ENCODE measurements at places on chromosomes 5 and 9.
A peak's percentile ranks its signal among the peaks of the same experiment; 100 is the strongest.

DNA sequence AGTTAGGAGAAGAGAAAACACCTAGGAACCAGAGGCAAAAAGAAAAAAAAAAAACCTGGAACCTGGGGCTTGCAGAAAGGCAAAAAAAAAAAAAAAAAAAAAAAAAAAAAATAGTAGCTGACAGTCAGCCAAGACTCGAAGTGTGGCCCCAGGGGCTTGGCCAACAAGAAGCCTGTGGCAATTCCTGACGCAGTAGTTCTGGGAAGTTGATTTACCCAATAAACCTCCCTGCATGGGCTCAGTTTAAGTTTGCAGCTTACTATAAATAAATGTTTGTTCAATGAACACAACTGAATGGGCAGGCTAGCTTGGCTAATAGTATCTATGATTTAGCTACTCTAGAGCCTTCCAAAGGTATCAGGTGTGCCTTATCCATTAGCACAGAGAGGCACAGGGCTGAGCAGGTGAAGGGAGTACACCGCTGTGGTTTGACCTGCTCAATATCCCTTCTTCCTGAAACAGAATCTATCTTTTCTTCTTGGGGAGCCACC lies 21.3 kb upstream of the GLRX start:
- no peak for DNase-seq

- no peak for DNase-seq
Observed at GRCh38 chr5:16497546-16497945, 31.9 kb upstream of the ZNF622 start.

GRCh38 chr9:131854896-131855613 lies 115.2 kb upstream of the RAPGEF1 start:
- DNase-seq, result no peak

DNA sequence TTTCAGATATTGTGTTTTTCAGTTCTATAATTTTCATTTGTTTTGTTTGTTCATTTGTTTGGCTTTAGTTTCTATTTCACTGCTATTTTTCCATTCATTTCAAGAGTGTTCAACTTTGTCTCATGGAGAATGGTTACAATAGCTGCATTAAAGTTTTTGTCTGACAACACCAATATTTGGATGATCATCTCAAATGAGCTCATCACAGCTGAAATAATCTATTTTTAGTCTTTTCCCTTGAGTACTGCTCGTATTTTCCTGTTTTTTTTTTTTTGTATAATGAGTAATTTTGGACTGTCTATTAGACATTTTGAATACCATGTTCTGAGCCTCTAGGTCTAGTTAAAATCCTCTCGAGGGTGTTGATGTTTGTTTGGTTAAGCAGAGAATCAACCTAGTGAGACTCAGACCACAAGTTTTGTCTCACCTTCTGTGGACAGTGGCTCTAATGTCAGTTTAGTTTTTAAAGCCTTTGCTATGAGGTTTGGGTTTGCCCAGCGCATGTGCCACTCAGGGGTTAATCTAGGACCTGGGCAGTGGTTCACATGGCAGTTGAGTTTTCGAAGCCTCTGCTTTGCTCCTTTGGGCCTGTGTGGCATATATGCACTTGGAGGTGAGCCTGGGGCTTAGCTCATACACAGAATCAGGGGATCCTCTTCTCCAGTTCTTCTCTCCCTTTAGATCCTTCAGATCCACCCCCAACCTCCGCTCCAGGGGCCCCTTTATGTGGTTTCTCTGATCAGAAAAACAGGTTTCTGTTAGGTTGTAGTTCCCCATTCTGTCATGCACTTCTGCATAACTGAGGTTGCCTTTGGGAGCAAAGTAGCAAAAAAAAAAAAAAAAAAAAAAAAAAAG lies 79.8 kb downstream of the ARSB start:
- no peak for DNase-seq

DNA sequence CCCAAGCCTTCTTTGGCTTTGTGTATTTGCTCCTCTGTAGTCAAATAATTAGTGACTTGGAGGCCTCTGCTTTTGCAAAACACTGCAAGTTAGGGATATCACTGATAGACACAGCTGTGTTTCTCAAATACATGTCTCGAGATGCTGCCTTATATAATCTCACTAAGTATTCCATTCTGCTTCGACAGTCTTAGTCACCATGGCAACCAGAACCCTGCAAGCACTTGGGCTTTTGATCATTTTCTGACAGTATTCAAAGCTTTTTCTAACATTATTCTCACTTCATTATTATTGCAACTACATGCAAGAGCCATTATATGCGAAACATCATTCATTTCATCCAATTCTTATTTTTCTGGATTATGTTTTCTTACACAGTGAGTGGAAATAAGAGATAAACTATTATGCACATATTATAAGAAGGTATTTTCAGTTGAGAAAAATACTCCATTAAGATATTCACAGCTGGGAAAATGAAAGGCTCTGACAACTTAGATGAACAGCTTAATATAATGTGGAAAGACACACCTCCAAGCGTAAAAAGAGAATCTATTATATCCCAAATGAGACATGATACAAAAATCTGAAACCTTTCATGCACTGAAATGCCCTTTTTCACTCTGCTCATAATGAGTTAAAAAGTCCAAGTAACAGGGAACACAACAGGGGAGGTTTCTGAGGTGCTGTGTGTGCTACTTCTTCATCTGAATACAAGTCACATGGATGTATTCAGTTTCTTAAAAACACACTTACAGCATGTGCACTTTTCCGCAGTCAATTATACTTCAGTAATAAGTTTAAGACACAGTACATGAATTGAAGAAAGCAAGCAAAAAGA lies 93.9 kb downstream of the SCAI start:
- DNase-seq, result no peak

GRCh38 chr5:83034036-83034435 lies 43.2 kb downstream of the TMEM167A start:
- no peak for DNase-seq

- no peak for DNase-seq
Observed at GRCh38 chr9:96667363-96667728, 12.2 kb upstream of the PRXL2C start.

GRCh38 chr9:35526087-35526801 lies 36.3 kb downstream of the RUSC2 start:
- no peak for DNase-seq

- DNase-seq, result no peak
Observed at GRCh38 chr9:114281473-114282103, 41.3 kb upstream of the ORM1 start.

GRCh38 chr5:105953616-105954015 lies 1717.1 kb downstream of the EFNA5 start:
- no peak for DNase-seq

DNA sequence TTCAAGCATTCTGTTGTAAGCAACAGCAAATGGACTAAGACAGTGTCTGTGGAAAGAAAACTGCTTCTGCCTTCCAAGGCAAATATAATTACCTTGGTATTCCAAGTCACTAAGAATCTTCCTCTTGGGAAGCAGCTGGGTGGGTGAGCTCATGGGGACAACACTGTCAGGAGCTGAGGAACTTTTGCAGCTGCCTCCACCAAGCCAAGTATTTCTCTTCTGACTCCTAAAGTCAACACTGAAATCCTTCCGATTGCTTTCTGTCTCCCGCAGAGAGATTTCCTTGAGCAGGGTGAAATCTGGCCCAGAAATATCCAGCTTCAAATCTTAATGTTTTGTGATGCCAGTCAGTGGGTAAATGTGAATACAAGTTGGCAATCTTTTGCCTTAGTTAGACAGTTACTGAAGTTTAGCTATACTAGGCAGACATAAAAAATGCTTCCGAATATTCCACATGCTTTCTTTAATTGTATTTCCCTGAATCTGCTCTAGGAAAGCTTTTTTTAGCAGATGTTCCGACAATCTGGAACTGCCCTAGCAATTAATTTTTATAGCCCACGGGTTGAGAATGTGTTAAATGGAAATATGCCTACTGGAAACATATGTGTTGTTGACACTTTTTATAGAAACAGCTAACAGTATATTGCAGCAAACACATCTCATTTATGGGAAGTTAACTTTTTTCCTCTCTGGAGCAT lies 369.9 kb upstream of the DAB2 start:
- DNase-seq, result peak; percentile 5

- DNase-seq, result no peak
Observed at GRCh38 chr5:132586063-132586462, 29.3 kb downstream of the RAD50 start.

- no peak for DNase-seq
Observed at GRCh38 chr9:90926936-90927335, 125.3 kb downstream of the SYK start.

GRCh38 chr5:175821790-175822211 lies 49.6 kb upstream of the CPLX2 start:
- no peak for DNase-seq

- DNase-seq, result peak; percentile 13
Observed at GRCh38 chr9:105957830-105958229, 263.5 kb downstream of the TMEM38B start.

GRCh38 chr5:90214991-90215390 lies 194.6 kb downstream of the CETN3 start:
- no peak for DNase-seq

GRCh38 chr5:40485021-40485998 lies 194.4 kb upstream of the PTGER4 start:
- DNase-seq, result no peak

GRCh38 chr5:160556846-160557245 lies 135.2 kb downstream of the PTTG1 start:
- no peak for DNase-seq

- peak; percentile 91 for DNase-seq
Observed at GRCh38 chr5:61228691-61229280, 66.5 kb upstream of the SMIM15 start.

DNA sequence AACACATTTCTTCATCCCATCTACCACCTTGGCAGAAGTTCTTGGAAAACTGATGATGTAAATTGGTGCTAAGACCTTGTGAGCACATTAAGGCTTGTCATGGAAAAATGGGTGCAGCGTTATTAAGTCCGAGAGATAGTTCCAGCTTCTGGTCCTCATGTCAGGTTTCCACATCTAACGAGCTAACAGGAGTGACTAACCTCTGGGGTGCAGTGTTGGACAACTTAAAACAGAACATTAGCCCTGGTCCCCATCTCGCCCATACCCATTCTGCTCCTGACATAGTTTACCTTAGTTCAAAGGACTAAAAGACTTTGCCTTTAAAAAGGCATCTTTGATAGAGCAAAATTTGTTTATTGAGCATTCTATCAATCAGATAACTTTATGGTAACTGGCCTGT lies 128.0 kb downstream of the SLC1A3 start:
- DNase-seq, result peak; percentile 7

GRCh38 chr9:86816868-86817267 lies 130.4 kb downstream of the GAS1 start:
- DNase-seq, result no peak

DNA sequence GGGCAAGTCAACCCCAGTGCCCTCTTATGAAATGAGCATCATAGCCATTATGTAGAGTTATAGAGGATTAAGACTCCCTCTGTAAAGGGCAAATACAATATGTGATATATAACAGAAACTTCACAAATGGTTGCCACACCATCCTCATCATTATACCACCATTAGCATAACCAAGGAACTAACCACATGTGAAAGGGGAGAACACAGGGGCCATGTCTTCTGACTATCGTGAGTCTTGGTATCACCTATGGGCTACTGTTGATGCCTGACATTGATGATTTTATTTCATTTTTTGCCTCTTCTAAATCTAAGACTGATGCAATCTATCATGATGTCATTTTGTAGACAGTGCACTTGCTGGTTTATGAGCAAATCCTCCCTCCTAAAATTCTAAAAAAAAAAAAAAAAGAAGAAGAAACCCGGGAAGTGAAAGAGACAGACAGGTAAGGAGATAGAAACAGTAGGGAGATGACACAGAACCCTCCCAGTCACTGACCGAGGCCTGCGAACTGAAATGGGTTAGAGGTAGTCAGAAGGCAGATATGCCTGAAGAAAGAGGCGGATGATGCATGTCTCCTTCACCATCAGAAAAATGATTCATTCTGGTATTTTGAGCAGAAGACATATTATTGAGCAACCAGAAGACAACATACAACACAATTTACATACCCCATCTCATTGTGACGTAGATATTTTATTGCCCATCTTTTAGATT lies 266.0 kb downstream of the DMAC1 start:
- no peak for DNase-seq

DNA sequence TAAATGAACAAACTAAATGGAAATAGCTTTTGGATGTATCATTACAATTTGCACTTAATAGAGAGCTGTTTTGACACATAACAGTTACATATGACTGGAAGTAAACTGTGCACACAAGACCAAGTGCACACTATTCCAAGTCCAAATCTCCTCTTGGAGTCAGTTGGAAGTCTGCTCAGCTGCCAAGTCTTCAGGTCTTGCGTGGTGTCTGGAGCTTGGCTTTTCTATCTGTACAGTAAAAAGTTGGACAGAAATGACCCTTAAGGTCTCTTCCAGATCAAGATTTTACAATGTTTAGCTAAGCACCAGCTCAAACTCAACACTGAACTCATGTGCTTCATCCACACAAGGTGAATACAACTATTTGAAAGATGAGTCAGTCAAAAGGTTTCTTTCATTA lies 456.9 kb downstream of the RASEF start:
- no peak for DNase-seq

DNA sequence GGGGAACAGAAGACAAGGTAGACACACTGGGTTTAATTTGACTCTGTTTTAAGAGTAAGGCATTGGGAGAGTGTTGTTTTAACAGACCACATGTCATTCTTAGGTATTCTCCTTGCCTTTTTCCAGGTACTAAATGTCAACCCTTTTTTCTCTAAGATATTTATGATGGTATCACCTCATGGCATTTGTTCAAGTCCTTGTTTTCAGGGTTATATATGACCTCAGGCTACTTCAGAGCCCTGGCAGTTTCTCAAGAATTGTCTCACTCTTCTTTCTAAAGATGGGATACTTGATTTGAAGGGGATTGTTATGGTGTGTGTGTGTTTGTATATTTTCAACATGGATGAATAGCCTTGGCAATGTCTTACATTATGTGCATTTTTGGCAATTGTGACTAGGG lies 131.1 kb upstream of the ACTBL2 start:
- DNase-seq, result no peak

- DNase-seq, result no peak
Observed at GRCh38 chr9:88259001-88259400, 120.7 kb upstream of the SPATA31C2 start.

GRCh38 chr5:22391956-22392355 lies 461.2 kb downstream of the CDH12 start:
- DNase-seq, result no peak

DNA sequence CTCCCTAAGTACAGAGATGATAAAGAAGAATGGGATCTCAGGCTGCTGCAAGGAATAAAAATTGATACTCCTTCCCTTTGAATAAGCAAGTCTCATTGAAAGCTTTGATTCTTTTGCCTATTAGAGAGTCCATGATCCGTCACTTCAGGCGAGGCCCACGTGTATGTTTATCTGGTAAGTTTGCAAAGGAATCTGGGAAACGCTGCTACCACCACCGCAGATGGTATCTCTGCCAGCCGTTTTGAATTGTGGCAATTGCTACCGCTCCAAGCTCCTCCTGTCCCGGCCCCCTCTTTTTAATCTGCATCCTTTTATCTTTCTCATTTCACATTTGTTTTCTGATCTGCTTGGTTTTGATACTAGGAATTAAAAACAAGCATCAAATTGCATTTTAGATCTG lies 42.9 kb upstream of the GRIA1 start:
- no peak for DNase-seq
